ENCODE measurements at places on chromosomes 6 and 20. TPM values are rescaled to one million over a fixed set of nuclear protein-coding genes. Genes with fewer than 3 reads are reported as not detected.

The DDR1 gene
- total RNA-seq, result 271 TPM

The ZSCAN12 gene
- 4.3 TPM for total RNA-seq

The CLPSL1 gene
- not detected for total RNA-seq

The MOXD1 gene
- 1.7 TPM for total RNA-seq

The B3GALT4 gene
- 24.2 TPM for total RNA-seq

DNA sequence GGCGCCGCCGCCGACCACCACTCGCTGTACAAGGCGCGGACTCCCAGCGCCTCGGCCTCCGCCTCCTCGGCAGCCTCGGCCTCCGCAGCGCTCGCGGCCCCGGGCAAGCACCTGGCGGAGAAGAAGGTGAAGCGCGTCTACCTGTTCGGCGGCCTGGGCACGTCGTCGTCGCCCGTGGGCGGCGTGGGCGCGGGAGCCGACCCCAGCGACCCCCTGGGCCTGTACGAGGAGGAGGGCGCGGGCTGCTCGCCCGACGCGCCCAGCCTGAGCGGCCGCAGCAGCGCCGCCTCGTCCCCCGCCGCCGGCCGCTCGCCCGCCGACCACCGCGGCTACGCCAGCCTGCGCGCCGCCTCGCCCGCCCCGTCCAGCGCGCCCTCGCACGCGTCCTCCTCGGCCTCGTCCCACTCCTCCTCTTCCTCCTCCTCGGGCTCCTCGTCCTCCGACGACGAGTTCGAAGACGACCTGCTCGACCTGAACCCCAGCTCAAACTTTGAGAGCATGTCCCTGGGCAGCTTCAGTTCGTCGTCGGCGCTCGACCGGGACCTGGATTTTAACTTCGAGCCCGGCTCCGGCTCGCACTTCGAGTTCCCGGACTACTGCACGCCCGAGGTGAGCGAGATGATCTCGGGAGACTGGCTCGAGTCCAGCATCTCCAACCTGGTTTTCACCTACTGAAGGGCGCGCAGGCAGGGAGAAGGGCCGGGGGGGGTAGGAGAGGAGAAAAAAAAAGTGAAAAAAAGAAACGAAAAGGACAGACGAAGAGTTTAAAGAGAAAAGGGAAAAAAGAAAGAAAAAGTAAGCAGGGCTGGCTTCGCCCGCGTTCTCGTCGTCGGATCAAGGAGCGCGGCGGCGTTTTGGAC lies 2.0 kb downstream of the SOX4 start:
- peak; percentile 58 for DNase-seq

DNA sequence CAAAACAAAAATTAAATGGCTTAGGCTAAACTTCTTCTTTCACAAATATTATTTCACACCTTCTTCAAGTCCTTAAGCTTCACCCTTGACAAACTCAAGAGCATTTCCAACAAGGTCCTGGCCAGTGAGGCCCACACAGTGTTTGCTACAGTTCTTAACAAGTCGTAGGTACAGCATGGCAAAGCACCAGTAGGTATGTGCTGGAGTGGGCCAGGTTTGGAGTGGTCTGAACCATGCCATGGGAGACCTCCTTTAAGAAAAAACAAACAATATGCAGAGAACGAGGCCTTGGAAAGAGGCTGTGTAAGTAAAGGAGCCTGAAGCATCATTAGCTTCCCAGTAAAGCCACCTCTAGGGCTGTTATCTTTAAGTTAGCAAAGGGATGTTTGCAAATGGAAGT lies 154.3 kb upstream of the SNX9 start:
- no peak for DNase-seq

DNA sequence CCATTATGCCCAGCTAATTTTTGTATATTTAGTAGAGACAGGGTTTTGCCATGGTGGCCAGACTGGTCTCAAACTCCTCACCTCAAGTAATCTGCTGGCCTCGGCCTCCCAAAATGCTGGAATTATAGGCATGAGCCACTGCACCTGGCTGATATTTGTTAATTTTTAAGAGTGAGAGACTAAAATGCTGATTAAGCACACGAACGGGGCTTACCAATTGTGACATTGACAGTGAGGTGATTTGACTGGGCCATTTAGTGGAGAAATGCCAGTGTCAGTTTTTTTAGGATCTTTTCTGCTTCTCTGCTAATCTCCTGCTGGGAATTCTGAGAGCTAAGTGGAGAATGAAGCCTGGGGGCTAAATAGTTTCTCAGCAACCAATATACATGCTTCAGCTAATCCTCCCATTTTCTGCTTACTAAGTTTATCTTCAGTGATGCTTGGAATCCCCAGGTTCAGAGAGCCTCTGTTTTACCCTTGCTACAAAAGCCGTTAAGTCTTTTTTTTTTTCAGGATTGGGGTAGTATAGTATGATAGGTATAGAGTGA lies 9.8 kb upstream of the DEFB123 start:
- DNase-seq, result no peak

DNA sequence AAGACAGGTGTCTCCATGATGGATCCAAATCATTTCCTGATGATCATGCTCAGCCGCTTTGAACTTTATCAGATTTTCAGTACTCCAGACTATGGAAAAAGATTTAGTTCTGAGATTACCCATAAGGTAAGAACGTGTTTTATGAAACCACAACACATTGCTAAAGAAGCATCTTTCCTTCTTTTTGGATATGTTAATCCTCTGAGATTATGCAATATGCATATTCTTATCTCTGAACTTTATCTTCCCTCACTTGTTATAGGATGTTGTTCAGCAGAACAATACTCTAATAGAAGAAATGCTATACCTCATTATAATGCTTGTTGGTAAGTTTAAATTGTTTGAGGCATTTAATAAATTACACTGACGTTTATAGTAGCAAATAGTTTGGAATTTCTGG lies 78.2 kb downstream of the PRPH2 start:
- no peak for DNase-seq

- DNase-seq, result no peak
These were observed 917.1 kb downstream of the KIF16B start for GRCh38 chr20:15656124-15656523.

DNA sequence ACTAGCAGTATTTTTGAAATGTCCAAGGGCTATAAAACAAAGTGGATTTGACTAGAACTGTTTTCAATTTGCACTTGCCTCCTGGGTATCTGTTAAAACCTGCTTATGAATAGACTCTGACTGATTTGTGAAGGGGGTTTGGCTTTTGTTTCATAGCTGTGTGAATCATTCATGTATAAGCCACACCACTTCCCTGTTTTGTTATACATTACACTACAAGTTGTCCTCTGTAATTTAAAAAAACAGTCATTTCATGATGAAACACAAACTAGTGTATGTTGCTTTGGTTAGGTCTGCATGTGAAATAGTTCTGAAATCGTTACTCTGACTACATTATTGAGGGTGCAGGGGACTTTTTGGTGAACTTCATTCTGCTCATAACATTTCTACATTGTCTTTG lies 121.7 kb downstream of the NKAIN2 start:
- DNase-seq, result no peak

DNA sequence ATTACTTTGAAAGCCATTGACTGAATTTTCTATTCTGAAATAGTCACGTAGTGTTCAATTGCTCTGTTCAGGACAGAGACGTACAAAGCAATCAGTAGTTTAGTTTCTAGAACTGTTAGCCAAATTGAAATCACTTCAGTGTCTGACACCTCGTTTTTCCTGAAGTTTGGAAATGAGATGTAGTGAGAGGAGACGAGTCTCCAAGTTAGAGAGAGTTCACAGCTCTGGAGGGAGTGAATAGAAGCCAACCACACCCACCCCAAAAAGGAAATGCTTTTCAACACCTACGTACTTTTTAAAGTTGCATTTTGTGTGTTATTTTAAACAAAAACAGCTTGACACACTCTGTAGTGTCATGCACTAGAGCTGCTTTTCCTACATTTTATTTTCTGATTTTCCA lies 296.0 kb downstream of the ADGRG6 start:
- no peak for DNase-seq

GRCh38 chr6:36492092-36492491 lies 49.3 kb downstream of the KCTD20 start:
- DNase-seq, result no peak

GRCh38 chr6:15420959-15421438 lies 175.1 kb downstream of the JARID2 start:
- DNase-seq, result no peak

DNA sequence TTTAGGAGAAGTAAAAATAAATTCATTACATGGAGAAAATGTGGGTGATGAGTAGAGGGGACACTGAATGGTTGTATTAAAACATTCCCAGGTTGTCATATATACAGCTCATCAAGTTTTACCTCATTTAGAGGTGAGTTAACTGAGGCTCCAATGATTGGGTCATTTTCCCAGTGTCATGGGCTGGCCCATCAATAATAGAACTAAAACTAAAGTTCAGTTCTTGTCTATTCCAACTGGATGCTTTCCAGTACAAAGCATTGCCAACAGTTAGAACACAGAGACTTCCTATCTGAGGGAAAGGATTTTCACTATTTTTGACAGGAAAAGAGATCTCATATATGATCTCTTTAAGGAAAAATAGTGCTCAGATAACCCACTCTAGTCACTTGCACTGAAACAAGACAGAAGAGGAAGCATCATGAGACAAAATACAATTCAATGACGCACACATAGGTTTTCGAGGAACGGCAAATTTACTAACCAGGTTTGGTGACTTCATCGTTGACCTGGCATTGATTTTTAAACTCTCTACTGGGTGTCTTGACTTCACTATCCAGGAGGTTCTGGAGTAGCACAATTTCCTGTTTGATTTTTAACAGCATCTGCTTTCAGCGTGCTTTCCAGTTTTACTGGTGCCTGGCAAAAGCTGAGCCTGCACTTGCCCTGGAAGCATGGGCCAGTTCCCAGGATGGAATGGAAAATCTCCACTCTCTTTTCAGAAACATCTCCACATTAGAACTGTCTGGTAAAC lies 195.5 kb upstream of the FBXL4 start:
- DNase-seq, result no peak

All from mucosa of descending colon (tissue), 3 donors.